Hippocampal formation (tissue), 2 donors: ENCODE measurements at places on chromosomes 1 and 21.

DNA sequence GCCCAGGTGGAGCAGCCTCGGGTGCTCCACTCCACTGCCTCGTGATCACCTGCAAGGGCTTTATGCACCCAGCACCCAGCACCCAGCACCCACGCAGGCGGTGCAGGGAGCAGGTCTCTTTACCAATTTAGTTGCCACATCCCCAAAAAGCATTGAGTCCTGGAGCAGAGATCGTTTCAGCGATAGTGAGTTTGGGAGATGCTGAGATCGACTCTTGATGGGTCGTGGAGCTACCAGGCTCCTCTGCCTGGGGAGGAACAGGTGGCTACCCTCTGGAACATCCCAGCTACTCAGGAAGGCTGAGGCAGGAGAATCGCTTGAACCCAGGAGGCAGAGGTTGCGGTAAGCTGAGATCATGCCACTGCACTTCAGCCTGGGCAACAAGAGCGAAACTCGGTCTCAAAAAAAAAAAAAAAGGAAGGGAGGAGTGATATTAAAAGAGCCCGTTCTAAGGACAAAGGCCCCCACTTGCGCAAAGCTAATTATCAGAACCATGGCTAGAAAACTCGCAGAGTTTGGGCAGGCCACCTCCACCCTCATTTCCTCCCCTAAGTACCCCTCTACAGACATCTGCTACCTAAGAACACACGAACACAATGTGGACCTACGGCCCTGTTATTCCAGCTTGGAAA is 106.5 kb upstream of the SLC45A1 start:
- DNase-seq = no peak

GRCh38 chr1:226763905-226764264 is 24.8 kb upstream of the ITPKB start:
- DNase-seq = no peak

DNA sequence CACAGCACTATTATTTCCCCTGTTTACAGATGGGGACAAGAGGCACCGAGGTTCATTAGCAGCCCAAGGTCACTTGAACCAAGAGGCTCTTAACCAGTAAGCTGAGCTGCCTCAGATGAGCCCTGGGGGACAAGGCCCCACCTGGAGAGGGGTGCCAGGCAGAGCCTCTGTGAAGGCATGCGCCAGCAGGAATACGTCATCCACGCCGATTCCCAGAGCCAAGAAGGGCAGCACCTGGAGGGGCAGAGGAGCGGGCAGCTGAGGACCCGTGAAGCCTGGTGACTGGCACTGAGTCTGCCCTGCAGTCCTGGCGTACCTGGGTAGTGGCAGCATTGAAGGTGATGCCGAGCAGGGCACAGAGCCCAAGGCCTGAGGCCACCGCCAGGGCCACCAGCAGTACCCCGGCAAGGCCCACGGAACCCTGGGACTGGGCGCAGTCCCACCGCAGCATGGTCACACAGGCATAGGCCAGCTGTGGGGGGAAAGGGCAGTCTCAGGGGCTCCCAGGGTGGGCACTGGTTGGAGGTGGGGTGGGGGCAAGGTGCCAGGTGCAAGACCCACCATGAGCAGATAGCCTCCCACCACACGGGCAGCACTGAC is 14.1 kb downstream of the PTCH2 start:
- no peak for DNase-seq

DNA sequence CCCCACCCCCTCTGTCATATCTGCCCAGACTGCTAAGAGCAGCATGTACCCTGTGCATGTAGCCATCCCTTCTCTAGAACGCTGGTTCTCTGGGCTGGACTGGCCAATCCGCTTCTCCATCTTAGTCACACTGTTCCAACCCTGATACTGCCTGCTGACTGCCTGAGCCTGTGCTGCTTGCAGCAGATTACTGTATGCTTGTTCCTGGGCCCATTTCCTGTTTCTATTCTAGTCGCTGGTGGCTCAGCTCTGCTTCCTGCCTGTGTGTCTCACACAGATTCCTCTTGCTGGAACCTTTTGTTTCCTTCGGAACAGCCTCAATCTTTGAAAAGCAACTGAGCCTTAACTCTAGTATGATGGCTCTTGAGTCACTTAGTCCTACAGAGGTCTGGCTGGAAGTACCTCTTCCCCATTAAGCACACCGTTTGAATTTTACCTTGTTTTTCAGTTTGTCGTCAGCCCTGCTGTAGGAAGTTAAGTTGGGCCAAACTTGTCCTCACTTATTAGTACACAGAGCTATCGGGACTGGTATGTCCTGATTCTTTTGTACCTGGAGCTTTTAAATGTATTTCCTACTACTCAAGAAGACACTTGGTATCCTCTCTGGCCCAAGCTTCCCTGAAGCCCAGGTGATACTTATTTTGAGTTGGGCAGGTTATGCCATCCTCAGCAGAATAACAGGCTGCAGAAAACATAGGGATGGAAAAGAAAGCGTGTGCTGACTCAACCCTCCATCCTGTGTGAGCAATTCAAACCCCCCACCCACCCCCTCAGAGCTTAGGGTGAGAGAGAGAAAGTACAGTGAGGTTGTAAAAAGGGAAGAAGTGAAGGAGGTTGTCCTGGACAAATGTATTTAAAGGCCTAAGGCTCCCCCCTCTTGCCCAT is 43.4 kb upstream of the PIGV start:
- peak; percentile 63 for DNase-seq

DNA sequence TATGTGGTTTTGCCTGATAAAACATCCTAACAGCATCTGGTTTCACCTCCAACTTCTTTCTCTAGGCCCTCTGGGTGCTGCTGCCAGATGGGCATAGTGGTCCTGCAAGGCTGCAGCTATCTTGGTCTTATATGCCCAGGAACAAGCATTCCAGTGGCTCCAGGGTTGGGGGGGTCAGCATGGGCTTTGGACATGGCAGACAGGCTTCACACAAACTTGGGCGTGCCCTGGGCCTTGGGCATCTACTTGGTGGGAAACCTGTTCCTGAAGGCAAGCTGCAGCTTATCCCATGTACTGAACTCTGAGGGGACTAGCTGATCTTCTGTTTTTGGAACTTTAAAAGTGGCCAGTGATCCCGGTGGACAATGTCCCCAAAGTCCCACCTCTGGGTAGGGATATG is 54.9 kb upstream of the ZNF678 start:
- DNase-seq = no peak

GRCh38 chr1:109776911-109777310 is 13.2 kb upstream of the EPS8L3 start:
- peak; percentile 78 for DNase-seq

GRCh38 chr1:208278638-208279037 is 34.5 kb upstream of the PLXNA2 start:
- no peak for DNase-seq

DNA sequence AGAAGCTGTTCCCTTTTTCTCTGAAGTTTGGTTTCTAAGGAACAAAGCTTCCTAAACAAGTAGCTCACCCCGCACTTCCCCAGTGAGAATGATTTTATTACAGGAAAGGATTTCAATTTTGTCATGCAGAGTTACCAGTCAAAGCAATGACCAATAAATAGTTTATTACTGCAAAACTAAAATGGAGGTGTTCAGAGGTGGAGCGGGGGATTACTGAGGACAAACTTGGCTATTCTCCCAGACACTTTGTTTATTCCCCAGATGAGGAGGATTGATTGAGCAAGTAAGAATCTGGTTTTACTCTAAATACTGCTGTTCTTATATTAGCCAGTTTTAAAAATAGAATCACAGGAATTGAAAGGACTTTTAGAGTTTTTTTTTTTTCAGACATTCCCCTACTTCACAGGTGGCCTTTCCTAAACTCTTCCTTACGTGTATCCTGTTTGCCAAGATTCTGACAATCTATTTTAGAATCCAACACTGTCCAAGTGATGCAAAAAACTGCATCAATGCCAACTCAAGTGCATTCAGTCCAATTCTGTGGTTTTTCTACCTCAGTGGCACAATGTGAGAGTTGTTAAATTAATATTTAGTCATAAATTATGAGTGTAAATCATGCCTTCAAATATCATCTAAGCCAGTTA is 136.1 kb downstream of the TNFSF18 start:
- no peak for DNase-seq

GRCh38 chr1:234260578-234260977 is 112.7 kb upstream of the COA6 start:
- DNase-seq = no peak

DNA sequence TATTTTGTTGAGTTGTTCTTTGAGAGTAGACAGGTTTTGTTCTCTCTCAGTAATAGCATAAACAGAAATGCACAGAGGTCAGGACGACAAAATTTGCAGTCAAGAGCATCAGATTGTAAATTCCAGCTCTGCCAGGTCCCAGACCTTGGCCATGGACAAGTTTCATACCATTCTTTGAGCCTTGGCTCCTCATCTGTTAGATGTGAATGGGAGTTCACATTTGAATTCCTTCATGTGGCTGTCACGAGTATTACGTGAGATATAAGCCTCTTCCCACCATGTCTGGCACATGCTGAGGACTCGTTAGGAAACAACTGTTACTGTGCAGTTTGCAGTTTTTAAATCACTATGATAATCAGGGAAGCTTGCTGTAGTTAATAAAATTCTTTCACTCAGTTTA is 93.2 kb upstream of the KCTD3 start:
- no peak for DNase-seq

DNA sequence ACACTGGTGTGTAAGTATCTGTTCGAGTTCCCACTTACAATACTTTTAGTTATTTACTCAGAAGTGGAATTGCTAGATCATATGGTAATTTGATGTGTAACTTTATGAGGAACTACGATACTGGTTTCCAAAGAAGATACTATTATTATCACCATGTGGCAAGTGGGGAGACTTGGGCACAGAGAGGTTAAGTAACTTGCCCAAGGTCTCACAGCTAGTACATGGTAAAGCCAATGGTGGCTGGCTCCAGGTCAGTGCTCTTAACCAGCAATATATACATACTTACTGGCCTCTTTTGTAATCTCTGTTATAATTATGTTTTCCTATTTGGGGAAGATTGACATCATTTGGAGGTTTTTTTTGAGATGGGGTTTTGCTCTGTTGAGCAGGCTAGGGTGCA is 138.9 kb upstream of the HNRNPU start:
- no peak for DNase-seq

GRCh38 chr1:1124508-1124785 is 8.6 kb upstream of the C1orf159 start:
- DNase-seq = no peak

DNA sequence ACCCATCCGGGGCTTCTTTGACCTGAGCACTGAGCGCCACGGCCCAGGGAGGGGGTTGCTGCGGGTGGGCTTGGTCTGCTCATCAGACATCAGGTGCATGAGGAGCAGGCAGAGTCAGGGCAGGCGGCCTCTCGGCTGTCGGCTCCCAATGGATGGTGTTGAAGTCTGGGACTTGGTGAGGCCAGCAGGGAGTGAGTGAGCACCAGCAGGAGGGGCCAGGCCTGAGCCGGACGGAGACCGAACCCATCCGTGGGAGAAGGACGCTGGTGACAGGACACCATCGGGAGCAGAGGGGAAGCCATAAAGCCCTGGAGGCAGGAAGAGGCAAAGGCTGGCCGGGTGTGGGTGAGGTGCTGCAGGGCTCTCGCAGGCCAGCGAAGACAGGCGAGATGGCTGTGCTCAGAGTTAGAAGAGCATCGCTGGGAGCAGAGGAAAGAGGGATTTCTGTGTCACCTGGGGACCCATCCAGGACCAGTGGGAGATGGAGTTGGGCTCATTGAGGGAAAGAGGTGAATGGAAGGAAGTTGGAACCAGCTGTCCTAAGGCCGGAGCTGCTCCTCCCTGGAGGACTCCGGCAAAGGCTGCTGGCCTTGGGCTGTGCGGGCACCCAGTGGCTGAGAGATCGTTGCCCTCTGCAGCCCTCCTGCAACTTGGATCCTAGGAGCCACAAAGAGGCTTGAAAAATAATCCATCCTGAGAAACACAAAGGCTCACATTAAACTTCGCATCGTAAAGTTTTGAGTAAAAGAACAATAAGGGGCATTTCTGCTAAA is 49.9 kb downstream of the PDE9A start:
- no peak for DNase-seq

GRCh38 chr21:42844411-42845113 is 34.8 kb downstream of the WDR4 start:
- peak; percentile 30 for DNase-seq

DNA sequence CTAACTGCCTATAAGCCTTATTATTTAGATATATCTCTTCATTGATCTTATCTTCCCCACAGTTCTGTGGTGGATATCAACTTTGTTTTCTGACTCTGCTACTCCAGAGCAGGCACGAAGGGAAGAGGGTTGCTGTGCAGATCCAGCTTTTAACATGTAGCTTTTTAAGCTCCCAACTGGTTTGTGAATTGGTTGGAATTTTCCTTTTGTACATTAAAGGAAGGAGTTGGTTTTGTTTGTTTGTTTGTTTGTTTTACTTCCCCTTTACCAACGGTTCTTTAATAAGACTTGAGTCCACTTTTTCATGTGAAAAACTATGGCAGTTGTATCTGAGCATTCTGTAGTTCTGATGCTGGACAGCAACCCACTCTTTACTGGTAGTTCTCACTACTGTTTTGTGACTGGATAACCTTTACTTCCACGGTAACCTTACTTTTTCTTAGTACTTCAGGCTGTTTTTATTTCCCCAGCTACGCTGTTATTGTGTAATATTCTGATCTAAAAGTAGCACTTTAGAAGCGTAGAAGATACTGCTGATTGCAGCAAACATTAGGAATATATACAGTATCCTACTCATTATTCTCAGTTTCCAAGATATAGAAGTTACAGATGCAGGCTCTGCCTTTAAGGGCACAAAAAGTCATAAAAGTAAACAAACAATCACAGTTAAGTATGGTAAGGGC is 1.6 kb downstream of the GNPAT start:
- no peak for DNase-seq

- DNase-seq = no peak
Observed at GRCh38 chr1:110113551-110113950, 1.3 kb downstream of the UBL4B start.

DNA sequence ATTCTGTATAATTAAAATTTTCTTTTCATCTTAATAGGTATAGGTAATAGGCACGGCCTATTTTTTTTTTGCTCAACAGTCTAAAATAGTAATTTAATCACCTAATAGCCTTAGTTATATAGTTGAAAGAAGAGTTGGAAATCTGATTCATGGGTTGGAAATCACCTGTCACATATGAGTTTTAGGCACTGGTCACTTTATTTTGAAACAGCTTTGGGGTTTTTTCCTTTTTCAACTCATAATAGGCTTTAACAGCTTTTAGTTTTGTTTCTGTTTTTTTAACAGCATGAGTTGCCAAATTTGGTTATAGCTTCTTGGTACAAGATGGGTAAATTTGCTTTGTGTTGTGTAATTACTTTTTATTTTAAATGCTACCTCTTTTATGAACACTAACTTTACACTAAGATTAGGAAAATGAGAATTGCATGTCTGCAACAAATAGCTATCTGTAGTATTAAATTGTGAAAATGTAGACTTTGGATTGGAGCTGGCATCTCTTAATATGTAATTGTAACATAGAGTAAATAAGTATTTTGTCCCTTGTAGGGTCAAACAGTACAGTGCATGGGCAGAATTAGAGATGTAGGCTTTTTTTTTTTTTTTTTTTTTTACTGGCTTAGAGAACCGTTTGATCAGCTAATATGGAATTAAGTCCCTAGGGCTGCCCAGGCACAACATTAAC is 109.8 kb downstream of the OSBPL9 start:
- no peak for DNase-seq
